ENCODE measurements at places on chromosomes 12 and 14.

GRCh38 chr12:132953771-132954170 is 2.3 kb downstream of the ZNF605 start:
- DNase-seq: no peak

- DNase-seq: no peak
These were observed 3.7 kb downstream of the KRT6B start for GRCh38 chr12:52448228-52448627.

DNA sequence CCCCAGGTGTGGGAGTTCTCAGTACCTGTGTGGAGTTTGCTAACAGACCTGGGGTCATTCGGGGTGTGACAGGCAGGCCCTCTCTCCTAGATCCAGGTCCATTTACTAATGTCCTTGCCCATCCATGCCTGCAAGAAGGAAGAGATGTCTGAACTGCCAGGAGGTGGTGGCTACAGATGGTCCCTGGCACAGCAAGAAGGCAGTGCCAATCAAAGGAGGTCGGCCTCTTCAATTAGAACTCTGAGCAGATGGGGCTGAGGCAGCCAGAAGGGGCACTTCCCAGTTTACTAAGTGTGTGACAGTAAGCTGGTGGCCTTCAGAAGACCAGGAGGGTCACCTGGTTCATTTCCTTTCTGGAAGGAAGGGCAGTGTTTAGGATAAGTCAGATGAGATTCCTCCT is 202.5 kb downstream of the CACNA1C start:
- no peak for DNase-seq

DNA sequence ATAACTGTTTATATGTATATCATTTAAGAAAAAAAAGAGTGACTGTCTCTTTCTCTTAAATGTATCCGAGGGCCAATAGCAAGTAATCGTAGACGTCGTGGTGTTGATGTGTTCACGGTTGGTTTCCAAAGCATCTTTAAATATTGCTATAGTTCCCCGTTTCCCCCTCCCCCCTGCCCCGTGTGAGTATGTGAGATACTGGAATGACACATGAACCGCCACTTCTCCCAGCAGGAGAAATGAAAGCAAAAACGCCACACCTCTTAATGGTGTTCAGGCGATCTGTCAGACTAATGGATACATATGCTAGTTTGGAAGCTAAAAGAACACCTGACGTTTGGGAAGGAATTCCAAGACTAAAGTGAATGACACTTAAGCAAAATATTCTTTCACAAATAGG is 258.3 kb downstream of the FOXN3 start:
- DNase-seq: no peak

DNA sequence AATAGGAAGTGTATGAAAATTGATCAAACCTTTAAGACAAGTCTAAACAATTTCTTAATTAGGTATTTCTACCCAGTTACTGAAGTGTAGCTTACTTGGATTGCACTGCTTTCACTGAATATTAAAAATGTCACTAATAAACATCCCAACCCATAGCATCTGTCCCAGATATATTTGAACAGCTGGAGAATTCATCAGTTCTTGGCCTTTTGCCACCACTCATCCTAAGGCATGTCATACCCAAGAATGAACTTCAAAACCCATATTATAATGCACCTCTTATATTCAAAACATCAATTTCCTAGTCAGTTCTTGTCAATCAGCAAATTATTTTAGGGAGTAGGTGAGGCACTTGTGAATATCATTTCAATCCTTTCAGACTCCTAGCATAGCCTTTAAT is 392.3 kb downstream of the PAWR start:
- DNase-seq: no peak
